ENCODE measurements at places on chromosomes 5 and 9.

DNA sequence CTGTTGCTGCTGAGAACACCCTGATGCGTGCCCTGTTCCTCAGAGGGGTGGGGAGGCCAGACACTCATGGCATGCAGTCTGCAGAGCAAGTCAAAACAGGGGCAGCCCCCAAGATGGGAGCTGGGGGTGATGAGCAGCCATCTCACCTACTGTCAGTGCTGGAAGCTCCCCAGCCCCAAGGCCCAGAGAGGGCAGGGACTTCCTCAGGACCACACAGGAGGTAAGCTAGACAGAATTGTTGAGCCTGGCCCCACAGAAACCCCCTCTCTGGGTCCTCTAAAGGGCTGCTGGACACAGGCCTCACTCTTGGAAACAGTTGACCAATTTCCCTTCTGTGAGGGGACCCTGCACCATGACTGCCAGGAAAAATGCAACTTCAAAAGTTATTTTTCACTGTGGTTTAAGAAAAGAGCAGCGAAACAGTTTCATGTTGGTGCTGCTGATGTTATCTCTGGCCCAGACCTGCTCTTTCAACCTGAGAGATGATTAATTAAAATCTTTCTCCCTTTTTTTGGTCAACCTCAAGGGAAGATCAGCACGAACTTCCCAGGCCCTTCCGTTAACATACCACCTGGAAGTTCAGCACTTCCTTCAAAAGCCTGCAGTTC lies 9.6 kb downstream of the CSF2 start:
- DNase-seq, result no peak

DNA sequence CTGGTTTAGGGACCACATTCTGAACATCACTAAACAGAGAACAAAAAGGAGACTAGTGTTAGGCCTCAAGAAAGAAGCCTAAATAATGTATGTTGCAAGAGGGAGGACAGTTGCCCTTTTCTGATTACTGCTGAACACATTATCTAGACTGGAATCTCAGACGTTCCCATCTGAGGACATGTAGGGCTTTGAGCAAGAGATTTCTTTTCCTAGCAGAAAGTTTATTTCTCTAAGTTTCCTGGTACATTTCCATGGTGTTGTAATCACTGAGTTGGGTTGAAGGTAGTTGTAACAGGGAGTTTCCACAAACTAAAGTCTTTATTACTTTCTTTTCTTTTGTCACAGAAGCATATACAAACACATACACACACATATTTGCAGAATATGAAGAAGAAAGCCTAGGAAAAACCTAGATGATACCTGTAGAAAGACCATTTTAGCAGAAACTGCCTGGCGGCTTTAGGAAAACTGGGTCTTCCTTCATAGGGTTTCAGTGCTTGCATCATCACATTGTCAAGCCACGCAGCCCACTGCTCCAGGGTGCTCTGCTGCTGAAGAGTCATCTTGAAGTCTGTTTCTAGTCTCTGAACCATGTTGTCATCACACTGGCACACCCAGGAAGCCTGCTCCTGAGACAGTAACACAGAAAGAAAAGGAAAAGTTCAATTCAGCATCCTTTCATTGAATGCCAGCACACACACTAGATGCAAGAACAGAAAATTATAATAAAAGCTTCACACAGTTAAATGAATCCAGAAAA lies 269.1 kb downstream of the RFX3 start:
- DNase-seq, result no peak

GRCh38 chr9:35905912-35906679 lies at the start of gene HRCT1:
HRCT1 (plus strand) TSS chr9:35906202; CDS start chr9:35906288, 86 bp downstream.
- no peak for DNase-seq

GRCh38 chr5:156378159-156378558 lies 51.2 kb downstream of the SGCD start:
- DNase-seq, result no peak

All from suppressor macrophage (primary cell).